ENCODE measurements at places on chromosomes 3 and 15. TPM values are rescaled to one million over a fixed set of nuclear protein-coding genes. Genes with fewer than 3 reads are reported as not detected.

DNA sequence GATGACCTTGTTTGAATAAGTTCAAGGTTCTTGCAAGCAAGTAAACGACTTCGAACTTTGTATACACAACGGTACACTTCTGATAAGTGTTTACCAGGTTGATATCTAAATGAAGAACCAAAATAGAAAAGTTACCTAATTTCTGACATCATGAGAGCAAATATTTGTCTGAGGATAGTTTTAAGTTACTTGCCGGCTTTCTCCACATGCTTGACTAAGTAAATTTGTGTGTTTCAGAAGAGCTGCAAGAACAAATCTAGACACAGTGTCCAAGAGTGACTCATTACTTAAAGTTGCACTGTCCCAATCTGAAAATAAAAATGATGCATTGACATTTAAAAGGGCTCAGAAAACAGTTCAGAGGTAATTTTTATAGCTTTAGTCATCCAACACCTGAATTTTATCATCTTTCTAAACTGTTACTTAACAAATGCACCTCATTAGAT, 115.1 kb downstream of the HERC1 start:
- no peak for DNase-seq

GRCh38 chr3:19485267-19485666, 337.0 kb downstream of the KCNH8 start:
- DNase-seq = no peak

GOLGA6L26 gene
- not detected for total RNA-seq

DNA sequence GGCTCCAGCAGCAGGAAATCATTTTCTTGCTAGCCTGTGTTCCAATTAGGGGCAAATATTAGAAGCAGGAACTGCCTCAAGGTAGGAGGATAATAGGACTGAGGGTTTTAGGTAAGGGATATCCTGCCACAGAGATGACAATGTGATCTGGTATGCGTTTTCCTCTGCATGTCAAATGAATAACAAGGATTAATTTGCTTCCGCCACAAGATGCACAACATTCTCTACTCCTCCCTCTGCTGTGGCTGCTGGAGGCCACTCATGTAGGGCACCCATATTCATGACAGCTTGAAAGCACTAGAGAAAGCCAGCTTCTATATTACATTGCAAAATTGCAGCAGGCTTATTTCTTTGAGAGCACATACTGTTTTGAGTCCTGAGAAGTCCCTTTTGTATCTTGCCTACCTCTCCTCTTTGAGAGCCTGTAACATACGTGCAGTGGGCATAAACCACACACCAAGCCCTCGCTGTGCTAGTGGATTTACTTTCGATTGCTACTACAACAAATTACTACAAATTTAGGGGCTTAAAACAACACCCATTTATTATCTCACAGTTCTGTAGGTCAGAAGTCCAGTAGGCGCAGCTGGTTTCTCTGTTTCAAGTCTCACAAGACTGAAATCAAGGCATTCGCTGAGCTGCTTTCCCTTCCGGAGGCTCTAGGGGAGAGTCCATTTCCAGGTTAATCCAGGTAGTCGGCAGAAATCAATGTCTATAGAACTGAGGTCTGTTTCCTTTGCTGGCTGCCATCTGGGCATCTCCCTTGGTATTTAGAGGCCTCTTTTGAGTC, 5.9 kb upstream of the CD47 start:
- DNase-seq = no peak

GRCh38 chr3:168981396-168981795, 682.1 kb downstream of the MECOM start:
- no peak for DNase-seq

GRCh38 chr3:108185536-108185935, 36.7 kb downstream of the IFT57 start:
- DNase-seq = no peak

ANKRD34C gene
- total RNA-seq = not detected

DNA sequence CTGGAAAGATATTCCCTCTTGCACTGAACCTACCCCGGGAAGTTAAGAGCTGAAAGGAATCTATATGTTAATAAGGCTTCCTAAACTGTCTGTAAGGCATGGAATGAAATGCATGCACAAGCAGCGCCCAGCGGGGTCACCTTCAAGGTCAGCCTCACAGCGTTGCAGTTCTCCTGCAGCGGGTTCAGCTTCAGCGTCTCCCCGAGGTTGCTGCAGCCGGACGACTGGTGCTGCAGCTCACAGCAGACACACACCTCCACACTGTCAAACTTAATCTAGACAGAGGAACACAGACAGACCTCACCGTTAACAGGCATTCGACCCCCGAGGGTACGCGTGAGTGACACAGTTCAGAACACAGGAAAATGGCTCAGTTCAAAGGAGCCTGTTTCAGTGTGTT, 73.3 kb downstream of the NSMCE3 start:
- no peak for DNase-seq

MKRN3 gene
- total RNA-seq = not detected

DNA sequence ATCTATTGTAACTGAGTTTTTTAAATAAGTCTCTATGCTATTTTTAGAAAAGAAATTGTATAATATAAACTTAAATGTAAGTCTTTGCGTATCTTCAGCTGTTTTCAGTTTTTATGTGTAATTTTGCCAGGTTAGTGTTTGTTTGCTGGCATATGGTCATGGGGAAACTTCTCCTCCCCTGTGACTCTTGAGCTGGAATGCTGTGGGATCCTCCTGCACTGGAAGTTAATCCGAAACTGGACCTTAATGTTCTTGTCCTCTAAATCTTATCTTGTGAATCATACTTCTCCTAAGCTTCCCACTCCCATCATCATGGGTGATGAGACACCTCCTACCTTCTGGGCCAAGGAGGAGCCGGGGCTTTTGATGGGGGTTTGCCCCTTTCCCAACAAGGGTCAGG, 52.4 kb upstream of the CHST2 start:
- no peak for DNase-seq

SLCO2A1 gene
- 0.09 TPM for total RNA-seq

DNA sequence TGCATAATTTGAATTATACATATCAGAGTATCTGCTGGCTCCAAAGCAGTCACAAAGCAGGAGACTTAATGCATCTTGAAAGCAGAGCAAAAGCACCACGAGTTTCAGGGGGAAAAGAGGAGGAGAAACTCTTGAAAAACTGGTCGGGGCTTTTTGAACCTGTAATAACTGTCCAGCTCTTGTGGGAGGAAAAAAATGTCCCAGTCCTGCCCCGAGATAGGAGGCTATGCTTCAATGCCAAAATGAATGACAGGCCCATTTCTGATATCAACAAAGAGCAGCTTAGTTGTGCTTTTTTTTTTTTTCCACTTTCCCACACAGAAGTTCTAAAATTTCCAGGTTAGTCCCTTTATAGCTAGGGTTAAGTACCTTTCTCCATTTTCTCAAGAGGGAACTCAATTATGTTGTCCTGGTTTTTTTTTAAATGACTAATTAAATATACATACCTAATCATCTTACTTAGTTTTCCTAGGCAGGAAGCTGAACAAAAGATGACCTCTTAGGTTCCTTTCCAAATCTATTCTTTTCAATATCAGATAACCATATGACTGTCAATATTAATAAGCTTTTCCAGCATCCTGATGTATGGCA, 120.2 kb downstream of the TFDP2 start:
- DNase-seq = no peak

GRCh38 chr15:72319360-72319984, 485 bp downstream of the CELF6 start:
- DNase-seq = peak; percentile 97

ADAMTSL3 gene
- 1.5 TPM for total RNA-seq

GRCh38 chr3:160931474-160931873, 173.7 kb downstream of the B3GALNT1 start:
- no peak for DNase-seq

- DNase-seq = no peak
Measured at GRCh38 chr15:67554580-67554979, 12.1 kb downstream of the MAP2K5 start.

TJP1 gene
- 98.1 TPM for total RNA-seq

- no peak for DNase-seq
Measured at GRCh38 chr15:71054286-71054952, 60.9 kb upstream of the THSD4 start.

- no peak for DNase-seq
Measured at GRCh38 chr3:115165266-115165665, 18.2 kb upstream of the ZBTB20 start.

CNTN6 gene
- total RNA-seq = 2.2 TPM

FXR1 gene
- 308 TPM for total RNA-seq

GRCh38 chr3:89947337-89947954, 840.0 kb downstream of the EPHA3 start:
- no peak for DNase-seq
